ENCODE measurements at places on chromosomes 2 and 18.

GRCh38 chr2:84173041-84173440 lies 286.0 kb downstream of the SUCLG1 start:
- no peak for DNase-seq

DNA sequence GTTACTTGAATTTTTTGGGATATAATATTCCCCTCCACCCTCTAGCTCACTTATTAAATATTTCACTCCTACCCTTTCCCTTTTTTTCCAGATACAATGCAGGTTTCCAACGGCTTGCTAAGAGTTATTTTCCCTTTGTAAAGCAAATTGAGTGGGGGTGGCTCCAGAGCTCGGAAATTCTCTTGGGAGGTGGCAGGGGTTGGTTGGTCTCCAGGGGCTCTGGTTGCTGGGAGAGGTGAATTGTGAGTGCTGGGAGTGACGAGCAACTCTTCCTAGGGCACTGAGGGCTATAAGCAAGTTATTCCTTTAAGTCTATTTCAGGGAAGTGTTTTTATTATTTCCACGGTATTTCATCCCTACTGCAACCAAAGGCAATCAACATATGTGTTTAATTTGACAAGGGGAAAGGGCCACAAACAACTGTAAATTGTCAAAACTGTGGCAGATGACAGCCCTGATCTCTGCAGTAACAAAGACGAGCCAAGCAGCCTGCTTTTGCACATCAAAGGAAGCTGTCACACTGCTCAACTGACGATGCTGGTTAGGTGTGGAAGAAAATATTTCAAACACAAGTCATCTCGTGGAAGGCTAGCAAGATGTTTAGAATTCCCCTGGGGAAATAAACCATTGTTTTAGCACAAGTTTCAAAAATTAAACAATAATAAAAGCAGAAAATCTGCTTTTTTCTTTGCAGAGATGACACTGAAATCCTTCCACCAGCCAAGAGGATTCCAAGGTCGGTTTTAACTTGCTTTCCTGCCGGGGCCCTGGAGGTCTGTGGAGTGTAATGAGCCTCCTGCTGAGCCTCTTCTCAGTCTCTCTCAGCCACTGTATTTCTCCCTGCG lies 34.8 kb upstream of the ASXL2 start:
- no peak for DNase-seq

DNA sequence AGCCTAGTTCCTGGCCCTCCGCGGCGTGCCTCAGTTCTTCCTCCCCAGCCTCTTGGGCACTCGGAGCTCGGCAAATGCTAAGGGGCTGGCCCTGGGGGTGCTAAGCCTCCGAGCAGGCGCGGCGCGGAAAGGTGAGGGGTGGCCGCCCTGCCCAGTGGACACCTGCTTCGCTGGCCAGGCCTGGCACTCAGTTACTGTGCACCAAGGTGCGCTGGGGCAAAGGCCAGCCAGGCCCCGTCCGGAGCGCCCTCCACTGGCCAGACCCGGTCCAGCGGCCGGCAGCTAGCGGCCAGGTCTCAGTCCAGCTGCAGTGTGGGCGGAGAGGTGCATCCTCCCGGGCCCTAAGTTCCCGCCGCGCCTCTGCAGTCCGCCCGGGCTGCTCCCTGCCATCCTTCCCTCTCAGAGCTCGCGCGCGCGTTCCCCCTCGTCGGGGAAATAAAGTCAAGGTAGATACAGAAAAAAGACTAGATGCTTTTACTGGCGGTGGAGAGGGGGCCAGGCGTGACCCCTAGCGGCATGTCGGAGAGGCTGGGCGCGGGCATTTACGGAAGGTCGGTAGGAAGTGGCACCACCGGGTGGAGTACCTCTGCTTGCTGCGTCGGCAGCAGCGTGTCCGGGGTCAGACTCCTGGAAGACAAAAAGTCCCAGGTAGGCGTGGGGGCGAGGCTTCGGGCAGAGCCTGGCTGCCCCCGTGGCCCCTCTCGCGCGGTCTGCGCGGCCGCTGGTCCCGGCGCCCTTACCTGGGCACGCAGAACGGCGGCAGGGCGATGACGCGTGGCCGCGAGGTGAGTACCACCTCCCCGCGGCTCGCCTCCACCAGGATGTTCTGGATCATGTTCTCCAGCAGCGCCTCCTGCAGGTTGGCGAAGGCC lies 9.4 kb upstream of the CRYBA2 start:
- no peak for DNase-seq

GRCh38 chr2:185063761-185064160 lies 465.4 kb downstream of the ZNF804A start:
- DNase-seq, result no peak

GRCh38 chr2:16441431-16441830 lies 224.2 kb downstream of the CYRIA start:
- no peak for DNase-seq

GRCh38 chr2:206164261-206164862 lies 4.7 kb downstream of the EEF1B2 start:
- no peak for DNase-seq

DNA sequence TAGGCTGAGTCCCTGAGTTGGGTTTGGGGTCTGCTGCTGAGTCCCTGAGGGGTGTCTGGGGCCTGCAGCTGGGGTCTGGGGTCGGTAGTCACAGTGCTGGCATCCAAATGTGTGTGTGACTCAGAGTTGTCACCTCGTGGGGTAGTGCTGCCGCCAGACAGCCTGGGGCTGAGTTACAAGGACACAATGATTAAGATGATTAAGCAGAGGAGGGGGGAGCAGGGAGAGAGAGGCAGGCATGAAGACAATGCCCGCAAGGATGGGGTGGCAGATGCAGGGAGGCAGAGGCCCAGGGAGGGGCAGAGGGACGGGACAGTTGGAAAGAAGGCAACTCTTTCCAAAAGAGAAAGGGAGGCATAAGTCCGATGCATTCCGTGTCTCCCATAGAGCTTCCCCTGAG lies 120.2 kb downstream of the CELF4 start:
- no peak for DNase-seq

DNA sequence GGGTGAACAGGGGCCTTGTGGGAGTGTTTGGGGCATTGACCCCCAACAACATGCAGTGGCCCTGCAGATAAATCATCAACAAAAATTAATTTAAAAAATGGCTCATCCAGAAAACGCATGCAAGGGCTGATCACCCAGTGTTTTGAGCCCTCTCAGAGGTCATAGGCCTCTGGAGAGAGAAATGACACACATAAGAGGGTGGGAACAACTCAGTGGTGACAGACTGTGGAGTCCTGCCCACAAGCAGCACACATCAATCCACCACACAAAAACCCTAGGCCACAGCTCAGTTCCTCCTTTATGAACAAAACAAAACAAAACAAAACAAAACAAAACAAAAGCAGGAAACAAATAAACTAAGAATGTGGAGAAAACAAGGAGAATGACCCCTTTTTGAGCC lies 351.7 kb upstream of the SPHKAP start:
- no peak for DNase-seq

DNA sequence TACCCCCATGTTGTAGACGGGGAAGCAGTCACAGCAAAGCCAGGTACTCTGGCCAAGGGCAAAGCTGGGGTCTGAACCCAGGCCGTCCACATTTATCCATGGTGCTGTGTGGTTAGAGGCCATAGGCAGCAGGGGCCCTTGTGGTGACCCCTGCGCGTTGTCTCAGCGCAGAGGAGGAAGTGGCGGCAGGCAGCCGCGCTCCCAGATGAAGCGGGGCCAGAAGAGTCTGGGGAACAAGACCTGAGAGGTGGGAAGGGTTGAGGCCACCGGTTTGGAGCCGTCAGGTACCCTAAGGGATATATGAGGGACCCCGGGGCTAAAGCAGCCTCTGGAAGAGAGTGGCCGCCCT lies 770 bp downstream of the ZNF396 start:
- DNase-seq, result no peak

DNA sequence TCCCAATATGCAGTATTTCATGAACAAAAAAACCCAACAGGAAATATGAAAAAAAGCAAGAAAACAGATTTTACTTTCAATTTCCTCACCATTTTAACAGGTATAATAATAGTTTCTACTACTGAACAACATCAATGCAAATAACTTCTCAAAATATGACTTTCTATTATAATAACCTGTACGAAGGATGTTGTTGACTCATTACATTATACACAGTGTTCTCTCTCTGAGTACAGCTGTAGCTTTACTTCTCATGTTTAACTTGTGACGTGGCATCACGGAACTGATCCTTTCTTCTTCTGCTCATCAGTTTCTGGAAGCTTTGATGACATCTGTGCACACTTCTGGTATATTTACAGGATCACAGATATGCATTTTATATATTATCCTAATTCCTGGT lies 40.0 kb downstream of the FAM228A start:
- no peak for DNase-seq

DNA sequence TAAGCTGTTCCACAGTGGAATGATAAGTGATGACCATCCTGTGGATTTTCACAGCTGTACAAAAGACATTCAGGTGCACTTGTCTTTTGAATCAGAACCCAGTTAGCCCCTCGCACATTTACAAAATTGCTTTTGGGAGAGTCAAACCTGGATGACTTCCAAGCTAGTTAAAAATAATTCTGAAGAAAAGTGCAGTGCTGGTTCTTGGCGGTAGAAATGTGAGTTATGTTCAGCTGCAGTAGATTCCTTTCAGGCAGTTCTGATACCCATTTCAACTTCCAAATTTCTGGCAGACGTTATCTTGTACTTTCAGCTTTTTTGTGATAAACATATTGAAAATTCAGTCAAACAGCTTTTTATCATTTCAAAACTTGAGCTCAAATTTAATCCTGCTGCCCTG lies 324.7 kb downstream of the NRXN1 start:
- no peak for DNase-seq

GRCh38 chr2:105517814-105518705 lies 119.2 kb upstream of the FHL2 start:
- no peak for DNase-seq
